ENCODE measurements at places on chromosomes 11 and 22. TPM values are rescaled to one million over a fixed set of nuclear protein-coding genes. Genes with fewer than 3 reads are reported as not detected.
A peak's percentile ranks its signal among the peaks of the same experiment; 100 is the strongest.

DNA sequence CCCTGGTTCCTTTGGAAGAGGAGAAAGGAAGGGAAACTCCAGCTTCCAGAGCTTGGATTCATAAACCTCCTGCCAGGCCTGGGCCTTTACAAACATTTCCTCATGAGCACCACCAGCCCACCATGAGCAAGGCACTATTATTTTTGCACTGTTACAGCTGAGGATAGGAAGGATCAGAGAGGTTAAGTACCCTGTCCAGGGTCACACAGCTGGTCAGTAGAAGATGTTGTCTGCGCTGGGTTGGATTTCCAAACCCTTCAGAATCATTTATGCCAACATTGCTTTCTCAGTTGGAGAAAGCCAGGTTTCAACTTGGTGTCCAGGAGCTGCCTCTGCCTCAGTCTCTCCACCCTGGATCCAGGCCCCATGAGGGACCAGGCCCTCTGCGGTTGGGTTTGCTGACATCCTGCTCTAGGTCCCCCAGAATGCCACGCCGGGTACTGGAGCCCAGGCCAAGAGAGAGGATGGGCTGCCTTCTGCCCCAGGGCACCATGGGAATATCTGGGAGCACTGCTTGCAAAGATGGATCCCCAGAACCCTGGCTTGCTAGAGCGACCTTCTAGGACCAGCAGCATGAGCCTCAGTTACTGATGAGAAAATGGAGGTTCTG lies 29.7 kb upstream of the SHISAL1 start:
- no peak overlapping the region for H3K4me3 ChIP-seq
- peaks cover 6% of the 10 kb centered on the region for H3K27me3 ChIP-seq
- DNase-seq: no peak
- H3K27ac ChIP-seq: no peak overlapping the region
- H3K36me3 ChIP-seq: no peaks in the 10 kb centered on the region

EXPH5 gene
- total RNA-seq: 15.2 TPM

GRCh38 chr11:65424205-65425104 lies 1.9 kb downstream of the NEAT1 start:
- H3K4me3 ChIP-seq: peak overlapping the region; percentile 88
- peaks cover 69% of the 10 kb centered on the region for H3K4me1 ChIP-seq
- H3K27me3 ChIP-seq: peaks cover 39% of the 10 kb centered on the region
- H3K36me3 ChIP-seq: peaks cover 37% of the 10 kb centered on the region
- peak overlapping the region; percentile 99 for H3K27ac ChIP-seq

- peak overlapping the region; percentile 76 for H3K4me3 ChIP-seq
- peak overlapping the region; percentile 88 for H3K27ac ChIP-seq
- H3K4me1 ChIP-seq: peaks cover 43% of the 10 kb centered on the region
These were observed 8.5 kb downstream of the AMOTL1 start for GRCh38 chr11:94776351-94777321.

DNA sequence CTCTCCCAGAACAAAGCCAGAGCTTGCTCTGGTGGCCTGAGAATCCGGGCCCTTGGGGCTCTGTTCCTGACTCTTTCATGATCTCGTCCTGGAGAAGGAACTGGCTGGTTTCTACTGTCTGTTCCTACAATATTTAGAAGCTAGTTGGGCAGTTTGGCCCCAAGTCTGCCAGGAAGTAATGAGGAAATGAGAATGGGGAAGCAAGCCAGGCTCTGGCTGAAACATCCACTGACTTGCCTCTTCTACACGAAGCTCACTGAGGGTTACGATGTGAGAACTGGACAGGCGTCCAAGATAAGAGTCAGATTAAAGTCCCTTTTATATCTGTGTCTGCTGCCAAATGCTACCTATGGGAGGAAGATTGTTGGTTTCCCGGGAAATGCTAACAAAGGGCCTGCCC lies 110.0 kb upstream of the KIRREL3 start:
- H3K36me3 ChIP-seq: no peaks in the 10 kb centered on the region
- peaks cover 6% of the 10 kb centered on the region for H3K27me3 ChIP-seq
- H3K4me1 ChIP-seq: peaks cover 39% of the 10 kb centered on the region
- H3K27ac ChIP-seq: no peak overlapping the region
- DNase-seq: no peak
